ENCODE measurements at places on chromosomes 7 and 10.

GRCh38 chr10:95237376-95238170 lies 43.5 kb downstream of the ACSM6 start:
- DNase-seq = no peak

DNA sequence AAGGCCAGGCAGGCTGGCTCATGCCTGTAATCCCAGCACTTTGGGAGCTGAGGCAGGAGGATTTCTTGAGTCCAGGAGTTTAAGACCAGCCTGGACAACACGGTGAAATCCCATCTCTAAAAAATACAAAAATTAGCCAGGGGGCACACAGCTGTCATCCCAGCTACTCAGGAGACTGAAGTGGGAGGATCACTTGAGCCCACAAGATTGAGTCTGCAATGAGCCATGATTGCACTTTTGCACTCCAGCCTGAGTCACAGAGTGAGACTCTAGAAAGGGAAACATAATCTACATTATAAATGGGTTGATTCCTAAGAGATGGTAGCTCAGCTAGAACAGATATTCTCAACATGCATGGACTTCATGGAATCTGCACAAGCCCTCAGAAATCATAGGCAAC lies 6.3 kb upstream of the LIPF start:
- DNase-seq = no peak

DNA sequence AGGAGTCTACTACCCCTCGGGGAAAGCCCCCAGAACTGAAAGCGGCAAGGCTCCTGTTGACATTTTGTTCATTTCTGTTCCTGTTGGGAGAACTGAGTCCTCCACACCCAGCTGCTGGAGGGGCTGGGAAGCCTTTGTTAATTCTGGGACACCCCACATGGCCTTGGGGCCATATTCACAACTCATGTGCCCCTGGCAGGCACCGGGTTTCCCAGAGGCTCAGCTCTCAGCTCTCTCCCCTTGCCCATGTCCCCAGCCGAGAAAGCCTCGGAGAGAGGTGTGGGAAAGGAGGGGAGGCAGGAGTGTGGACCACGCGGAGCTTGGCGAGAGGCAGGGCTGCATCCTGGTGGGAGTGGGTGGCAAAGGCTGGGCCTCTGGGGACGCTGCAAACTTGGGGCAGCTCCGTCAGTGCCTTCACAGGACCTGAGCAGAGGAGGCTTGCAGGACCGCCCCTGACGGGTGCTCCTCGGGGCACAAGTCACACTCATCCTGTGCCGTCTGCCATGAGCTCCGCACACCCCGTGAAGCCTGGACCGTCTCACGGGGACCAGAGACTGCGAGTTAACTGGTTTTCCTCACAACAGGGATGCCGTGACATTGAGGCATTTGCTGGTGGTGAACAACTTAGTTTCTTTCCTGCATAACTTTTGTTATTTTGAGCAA lies 140.9 kb downstream of the DNAJB6 start:
- no peak for DNase-seq

DNA sequence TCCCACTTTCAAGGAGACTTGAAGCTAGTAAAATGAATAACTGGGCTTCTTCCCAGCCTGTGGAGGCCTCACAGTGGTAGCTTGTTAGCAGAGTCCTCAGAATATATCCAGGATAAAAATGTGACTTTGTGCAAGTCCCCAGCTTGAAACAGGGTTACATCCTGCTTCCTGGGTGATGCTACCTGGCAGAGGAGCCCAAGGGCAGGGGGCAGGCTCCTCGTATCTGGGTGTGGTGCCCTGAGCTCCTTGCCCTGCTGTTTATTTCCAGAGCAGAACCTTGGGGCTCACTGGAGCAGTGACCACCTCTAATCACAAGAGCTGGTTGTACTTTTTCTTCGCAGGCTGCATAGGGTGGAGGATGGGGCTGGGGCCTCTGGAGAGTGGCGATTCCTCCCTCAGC lies 94.8 kb downstream of the GRK5 start:
- DNase-seq = no peak

GRCh38 chr7:32605032-32605431 lies 109.7 kb downstream of the AVL9 start:
- no peak for DNase-seq
